ENCODE measurements at places on chromosomes 5 and 9.
A peak's percentile ranks its signal among the peaks of the same experiment; 100 is the strongest.

GRCh38 chr5:60178101-60178500 is 284.6 kb upstream of the PDE4D start:
- DNase-seq: no peak

DNA sequence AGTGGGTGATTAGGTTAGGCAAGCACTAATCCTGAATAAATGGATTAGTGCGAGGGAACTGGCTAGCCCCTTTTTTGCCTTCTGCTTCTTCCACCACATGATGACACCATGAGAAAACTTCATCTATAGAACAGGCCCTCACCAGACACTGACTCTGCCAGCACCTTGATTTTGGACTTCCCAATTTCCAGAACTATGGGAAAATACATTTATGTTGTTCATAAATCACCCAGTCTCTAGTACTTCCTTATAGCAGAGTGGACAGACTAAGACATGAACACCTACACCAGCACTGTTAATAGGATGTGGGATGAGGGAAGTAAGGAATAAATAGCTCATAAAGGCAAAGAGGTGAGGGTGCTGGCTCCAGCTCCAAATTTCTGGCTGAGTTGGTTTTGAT is 1.4 kb downstream of the ZNF622 start:
- DNase-seq: no peak

DNA sequence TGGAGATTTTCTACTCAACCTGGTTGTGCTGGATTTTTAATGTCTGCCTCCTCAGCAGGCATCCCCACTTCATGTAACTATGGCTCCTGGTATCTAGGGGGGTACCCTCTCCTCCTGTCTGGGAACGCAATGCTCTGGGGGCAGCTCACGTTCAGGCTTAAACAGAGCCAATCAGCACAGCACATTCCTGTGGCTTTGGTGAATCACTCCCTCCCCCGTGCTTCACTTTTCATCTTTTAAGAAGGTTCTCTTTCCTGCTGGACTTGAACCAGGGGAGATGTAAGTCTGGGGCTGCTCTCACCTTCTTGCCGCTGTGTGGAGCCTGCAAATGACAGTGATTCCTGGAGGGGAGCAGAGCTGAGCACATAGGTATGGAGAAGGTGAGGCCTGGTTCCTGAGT is 101.2 kb downstream of the MSX2 start:
- DNase-seq: no peak

DNA sequence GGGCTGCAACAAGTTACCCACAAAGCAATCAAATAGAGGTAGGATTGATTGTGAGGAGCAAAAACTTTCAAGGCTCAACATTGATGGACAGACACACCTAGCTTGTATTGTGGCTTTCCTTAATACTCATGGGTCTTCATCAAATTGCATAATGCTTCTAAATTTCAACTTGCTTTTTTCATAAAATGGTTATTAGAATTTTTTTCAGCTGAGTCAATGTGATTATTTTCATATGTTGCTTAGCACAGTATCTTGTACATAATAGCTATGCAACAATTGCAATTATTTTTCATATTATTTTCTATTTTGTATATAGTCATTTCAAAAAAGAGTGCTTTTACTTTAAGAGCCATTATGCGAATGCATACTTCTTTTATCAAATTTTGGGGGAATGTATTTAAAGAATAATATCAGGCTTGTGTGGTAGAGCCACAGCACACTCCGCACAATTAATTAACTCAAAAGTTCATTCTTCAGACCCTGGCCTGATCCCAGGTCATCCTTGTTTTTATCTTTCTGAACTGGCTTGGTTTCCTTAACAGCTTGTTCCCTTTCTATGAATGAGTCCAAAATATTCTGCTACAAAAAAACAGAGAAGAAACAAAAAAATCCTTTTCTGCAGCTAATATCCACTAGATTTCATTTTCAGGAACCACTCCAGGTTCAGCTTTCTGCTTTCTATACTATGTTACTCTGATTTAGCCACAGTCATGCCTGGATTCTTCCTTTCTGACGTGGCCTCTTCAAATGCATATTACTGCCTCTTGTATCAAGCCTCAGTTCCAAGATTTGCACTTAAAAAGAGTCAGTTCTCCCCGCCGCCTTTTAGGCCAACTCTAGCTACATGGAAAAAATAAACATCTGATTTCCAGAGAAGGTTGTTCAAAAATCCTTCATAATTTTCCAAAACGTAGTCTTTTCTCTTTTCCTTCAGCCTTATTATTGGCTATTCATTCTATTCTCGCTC is 45.3 kb upstream of the CDH9 start:
- no peak for DNase-seq

- no peak for DNase-seq
These were observed 48.8 kb upstream of the SLC25A51 start for GRCh38 chr9:37952731-37953130.

- no peak for DNase-seq
These were observed 197.9 kb downstream of the GOLPH3 start for GRCh38 chr5:31976169-31976568.

GRCh38 chr5:133325864-133326263 is 274.1 kb downstream of the HSPA4 start:
- DNase-seq: no peak

- DNase-seq: no peak
These were observed 2.2 kb downstream of the HSD17B3 start for GRCh38 chr9:96299823-96300222.

- DNase-seq: no peak
These were observed 3.6 kb downstream of the PSMD5 start for GRCh38 chr9:120839146-120839545.

GRCh38 chr5:149603210-149603609 is 21.9 kb downstream of the ARHGEF37 start:
- no peak for DNase-seq

DNA sequence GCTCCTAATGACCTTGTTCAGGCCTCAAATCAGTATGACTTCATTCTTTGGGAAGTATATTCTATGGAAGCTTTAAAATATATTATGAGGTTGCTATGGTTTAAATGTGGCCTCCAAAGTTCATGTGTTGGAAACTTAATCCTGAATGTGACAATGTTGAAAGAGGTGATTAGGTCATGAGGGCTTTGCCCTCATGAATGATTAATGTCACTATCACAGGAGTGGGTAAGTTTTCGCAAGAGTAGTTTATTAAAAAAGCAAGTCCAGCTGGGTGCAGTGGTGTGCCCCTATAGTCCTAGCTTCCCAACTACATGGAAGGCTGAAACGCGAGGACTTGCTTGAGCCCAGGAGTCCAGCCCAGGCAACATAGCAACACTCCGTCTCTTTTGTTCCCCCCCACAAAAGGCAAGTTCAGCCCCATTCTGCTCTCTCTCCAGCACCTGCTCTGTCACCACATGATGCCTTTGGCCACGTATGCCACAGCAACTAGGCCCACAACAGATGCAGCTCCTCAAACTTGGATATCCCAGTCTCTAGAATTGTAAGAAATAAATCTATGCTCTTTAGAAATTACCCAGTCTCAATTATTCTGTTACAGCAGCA is 105.3 kb downstream of the SIL1 start:
- no peak for DNase-seq

DNA sequence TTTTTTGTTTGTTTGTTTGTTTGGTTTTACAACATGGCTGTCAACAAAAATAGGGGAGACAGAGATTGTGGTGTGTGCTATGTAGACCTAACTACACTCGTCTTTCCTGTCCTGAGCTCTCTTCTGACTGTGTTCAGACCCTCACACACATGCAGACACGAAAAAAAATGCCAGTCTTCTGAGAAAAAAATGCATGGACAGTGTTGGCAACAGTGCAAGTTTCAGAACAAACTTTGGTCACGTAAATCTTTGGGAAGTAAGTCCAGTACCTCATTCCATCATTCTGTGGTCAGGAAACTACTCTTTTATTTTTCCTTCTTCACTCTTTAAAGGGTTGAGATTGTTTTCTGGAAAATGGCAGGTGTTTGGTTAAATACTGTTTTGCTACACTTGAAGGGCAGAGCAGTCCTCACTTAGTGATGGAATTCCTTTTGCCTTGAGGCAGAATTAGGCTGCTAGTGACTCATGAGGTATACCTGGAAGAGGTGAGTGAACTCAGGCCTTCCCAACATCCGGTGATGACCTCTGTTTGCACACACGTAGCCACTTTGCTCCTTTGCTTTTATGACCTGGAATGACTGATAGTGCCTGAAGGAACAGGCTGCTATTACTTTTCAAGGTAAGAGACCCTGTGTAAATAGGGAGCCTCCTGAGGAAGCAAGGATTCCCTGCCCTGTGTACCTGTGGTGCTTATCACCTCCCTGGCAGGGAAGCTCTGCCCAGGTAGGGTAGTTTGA is 81.6 kb upstream of the TNFAIP8 start:
- no peak for DNase-seq

DNA sequence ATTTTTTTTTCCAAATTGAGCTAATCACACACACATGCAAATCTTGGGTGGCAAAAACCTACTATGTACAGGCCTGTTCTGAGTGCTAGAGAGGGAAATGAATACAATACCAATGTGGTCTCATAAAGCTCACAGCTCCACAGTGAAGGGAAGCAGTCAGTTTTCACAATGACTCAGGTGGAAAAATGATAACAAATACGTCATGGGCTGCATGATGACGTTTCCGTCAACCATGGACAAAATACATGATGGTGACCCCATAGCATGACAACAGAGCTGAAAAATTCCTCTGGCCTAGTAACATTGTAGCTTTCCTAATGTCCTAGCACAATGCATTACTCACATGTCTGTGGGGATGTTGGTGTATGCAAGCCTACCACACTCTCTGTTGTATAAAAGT is 252.5 kb downstream of the TRIM32 start:
- no peak for DNase-seq

DNA sequence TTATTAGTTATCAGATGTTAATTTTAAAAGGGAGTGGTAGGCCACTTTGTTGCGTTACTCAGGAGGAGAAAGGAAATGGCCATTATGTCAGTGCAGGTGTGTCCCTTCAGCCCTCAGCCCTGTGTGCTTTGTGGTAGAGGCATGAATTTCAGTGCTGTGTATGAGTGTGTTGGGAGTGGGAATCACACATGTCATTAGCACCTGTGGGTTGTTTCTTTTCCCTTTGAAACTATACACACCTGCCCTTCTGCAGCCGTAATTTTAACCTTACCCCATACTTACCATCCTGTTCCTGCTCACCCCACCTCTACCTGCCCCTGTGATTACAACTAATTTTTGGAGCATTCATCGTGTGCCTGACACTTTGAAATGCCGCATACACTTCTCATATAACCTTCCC is 156.4 kb downstream of the ARHGAP26 start:
- no peak for DNase-seq

DNA sequence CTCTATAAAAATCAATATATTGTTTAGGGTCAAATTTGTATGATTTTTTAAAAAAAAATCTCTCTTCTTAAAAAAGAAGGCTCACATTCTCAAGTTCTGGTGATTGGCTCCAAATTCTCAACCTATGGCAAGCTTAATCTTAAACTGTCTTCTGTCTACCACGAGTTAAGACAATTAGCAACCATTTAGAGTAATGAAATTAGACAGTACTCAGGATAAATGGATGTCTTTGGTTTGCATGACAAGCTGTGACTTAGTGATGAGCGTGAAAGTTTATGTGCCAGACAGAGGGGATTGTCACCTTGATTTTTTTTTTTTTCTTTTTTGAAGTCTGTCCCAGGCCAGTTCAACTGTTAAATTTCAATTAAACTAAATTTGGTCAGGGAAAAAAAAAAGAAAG is 1632.3 kb downstream of the MAT2B start:
- no peak for DNase-seq

DNA sequence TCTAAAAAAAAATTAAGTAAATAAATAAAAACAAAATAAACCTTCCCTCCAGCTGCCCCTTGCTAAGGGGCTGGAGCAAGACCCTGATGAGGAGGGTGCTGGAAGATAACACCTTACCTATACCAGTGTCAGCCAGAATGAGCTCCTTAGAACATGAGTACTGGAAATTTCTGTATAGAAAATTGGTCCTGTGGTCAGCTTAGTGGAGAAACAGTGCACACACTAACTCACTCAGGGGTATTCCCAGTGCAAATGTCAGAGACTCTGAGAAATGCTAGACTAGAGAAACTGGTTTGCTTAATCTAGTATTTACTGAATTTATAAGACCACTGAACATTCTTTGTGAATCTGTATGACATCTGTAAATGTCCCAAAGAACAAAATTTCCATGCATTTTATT is 62.1 kb upstream of the CTXN3 start:
- DNase-seq: no peak

DNA sequence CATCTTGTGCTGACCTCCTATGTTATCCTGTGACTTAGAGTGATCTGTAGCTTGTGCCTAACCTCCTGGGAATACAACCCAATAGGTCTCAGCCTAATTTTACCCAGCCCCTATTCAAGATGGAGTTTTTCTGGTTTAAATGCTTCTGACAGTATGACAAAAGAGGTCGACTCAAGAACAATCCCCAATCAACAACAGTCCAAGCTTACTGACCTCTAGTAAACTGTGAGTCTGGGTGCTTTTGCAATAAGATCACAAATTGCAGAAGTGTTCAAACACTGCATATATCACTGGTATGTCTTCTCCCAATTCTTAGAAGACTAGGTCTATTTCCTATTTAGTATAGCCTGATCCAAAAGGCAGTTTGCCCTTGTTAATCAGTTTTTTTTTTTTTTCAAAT is 323.5 kb upstream of the PTGER4 start:
- DNase-seq: no peak

GRCh38 chr9:127865645-127866464 is 11.4 kb upstream of the ENG start:
- peak; percentile 27 for DNase-seq

DNA sequence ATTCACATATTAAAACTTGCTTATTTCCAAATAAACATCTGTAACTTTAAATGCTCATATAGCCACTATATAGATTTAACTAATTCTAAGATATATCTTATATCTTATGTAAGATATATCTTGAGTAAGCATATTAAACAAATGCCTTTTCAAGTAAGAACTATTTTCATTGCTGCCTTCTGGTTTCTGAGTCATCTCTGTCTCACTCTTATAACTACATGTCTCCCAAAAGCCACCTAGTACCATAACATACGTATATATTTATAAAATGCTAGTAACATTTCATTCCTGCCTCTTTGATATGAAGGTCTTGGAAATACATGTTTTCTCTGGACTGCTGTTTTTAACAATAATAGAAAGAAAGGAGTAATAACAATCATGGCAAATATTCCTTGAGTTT is 429.5 kb downstream of the DTWD2 start:
- no peak for DNase-seq

- DNase-seq: no peak
These were observed 255.1 kb downstream of the MAST4 start for GRCh38 chr5:66851306-66851705.

- DNase-seq: no peak
These were observed 3.3 kb downstream of the SETX start for GRCh38 chr9:132351404-132352045.

GRCh38 chr9:77649109-77649812 is 1.1 kb upstream of the GNA14 start:
- DNase-seq: no peak

GRCh38 chr5:42993516-42994245 is 46.4 kb downstream of the ANXA2R start:
- peak; percentile 54 for DNase-seq

GRCh38 chr5:173327948-173328843 is at the start of gene STC2:
Gene STC2, minus strand, starts transcription at chr5:173328414. Its CDS starts 221 bp downstream, at chr5:173328193.
- DNase-seq: peak; percentile 29

GRCh38 chr9:123191680-123192079 is 76.7 kb downstream of the STRBP start:
- DNase-seq: no peak

- no peak for DNase-seq
These were observed 145.2 kb upstream of the TAS2R1 start for GRCh38 chr5:9775339-9775738.

Data from activated naive CD4-positive, alpha-beta T cell treated with Interleukin-2 at 50 U/mL for 16 hours (primary cell).